Colonic mucosa (tissue), 4 donors: ENCODE measurements at places on chromosomes 16 and 17.

- H3K4me1 ChIP-seq, result peaks cover 23% of the 10 kb centered on the region
- H3K27ac ChIP-seq, result peak overlapping the region; percentile 87
- peak; percentile 93 for DNase-seq
- H3K27me3 ChIP-seq, result no peaks in the 10 kb centered on the region
- H3K36me3 ChIP-seq, result no peaks in the 10 kb centered on the region
- H3K4me3 ChIP-seq, result no peak overlapping the region
These were observed 20.9 kb upstream of the KRT19 start for GRCh38 chr17:41548844-41549595.

GRCh38 chr16:64654178-64654577, 467.7 kb downstream of the CDH11 start:
- no peak overlapping the region for H3K4me3 ChIP-seq
- no peaks in the 10 kb centered on the region for H3K27me3 ChIP-seq
- no peak for DNase-seq
- no peaks in the 10 kb centered on the region for H3K4me1 ChIP-seq
- H3K27ac ChIP-seq, result no peak overlapping the region

- H3K36me3 ChIP-seq, result no peaks in the 10 kb centered on the region
- DNase-seq, result no peak
- H3K27ac ChIP-seq, result no peak overlapping the region
- H3K4me1 ChIP-seq, result no peaks in the 10 kb centered on the region
- H3K27me3 ChIP-seq, result no peaks in the 10 kb centered on the region
- H3K4me3 ChIP-seq, result no peak overlapping the region
These were observed 91.4 kb upstream of the SALL1 start for GRCh38 chr16:51242296-51242994.

DNA sequence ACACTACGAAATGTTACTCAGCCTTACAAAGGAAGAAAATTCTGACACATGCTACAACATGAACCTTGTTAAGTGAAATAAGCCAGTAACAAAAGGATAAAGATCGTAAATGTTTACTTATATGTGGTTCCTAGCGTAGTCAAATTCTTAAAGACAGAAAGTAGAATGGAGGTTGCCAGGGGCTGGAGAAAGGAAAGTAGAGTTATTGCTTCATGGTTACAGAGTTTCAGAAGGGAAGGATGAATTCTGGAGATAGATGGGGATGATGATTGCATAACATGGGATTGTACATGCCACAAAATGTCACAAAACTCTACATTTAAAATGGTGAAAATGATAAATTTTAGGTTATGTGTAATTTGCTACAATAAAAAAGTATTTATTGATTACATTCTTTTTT, 103.8 kb downstream of the CHD9NB start:
- no peak overlapping the region for H3K4me3 ChIP-seq
- no peaks in the 10 kb centered on the region for H3K27me3 ChIP-seq
- no peaks in the 10 kb centered on the region for H3K4me1 ChIP-seq
- DNase-seq, result no peak
- H3K36me3 ChIP-seq, result no peaks in the 10 kb centered on the region
- no peak overlapping the region for H3K27ac ChIP-seq

GRCh38 chr17:74875155-74875976, 2.6 kb upstream of the FDXR start:
- no peaks in the 10 kb centered on the region for H3K36me3 ChIP-seq
- peaks cover 5% of the 10 kb centered on the region for H3K4me1 ChIP-seq
